CD4-positive, CD25-positive, alpha-beta regulatory T cell (primary cell): ENCODE measurements at places on chromosomes 6 and 20. TPM values are rescaled to one million over a fixed set of nuclear protein-coding genes. Genes with fewer than 3 reads are reported as not detected.

- no peak overlapping the region for H3K4me3 ChIP-seq
- DNase-seq = no peak
- H3K27ac ChIP-seq = no peak overlapping the region
- peaks cover 11% of the 10 kb centered on the region for H3K27me3 ChIP-seq
- H3K4me1 ChIP-seq = no peaks in the 10 kb centered on the region
- H3K36me3 ChIP-seq = no peaks in the 10 kb centered on the region
These were observed 5.1 kb upstream of the EPB41L1 start for GRCh38 chr20:36149469-36149868.

DNA sequence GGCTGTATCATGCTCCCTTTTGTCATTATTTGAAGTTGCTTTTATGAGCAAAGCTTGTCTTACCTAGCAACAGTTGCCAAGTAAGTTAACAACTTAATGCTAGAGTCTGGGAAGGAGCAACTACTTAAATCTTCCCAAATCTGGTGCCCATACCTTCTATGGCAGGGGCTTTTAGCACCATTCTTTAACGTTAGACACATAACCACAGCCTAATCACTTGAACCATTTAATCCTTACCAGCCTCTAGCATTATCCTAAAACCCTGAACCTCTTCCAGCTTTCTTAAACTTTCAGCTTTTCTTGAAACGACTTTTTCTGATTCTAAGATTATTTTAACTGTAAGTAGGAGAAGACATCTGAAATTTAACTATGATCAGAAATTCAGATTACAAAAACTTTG, at the start of gene C6orf163:
Gene C6orf163, plus strand, starts transcription at position 83 of the 400 bp plus-strand sequence. Its CDS starts 287 bp downstream, at position 370.
- no peak for DNase-seq
- no peaks in the 10 kb centered on the region for H3K27me3 ChIP-seq
- no peak within 1 kb of the TSS for H3K27ac ChIP-seq
- no peak within 1 kb of the TSS for H3K4me3 ChIP-seq
- H3K36me3 ChIP-seq = peaks cover 3% of the 10 kb centered on the region

DNA sequence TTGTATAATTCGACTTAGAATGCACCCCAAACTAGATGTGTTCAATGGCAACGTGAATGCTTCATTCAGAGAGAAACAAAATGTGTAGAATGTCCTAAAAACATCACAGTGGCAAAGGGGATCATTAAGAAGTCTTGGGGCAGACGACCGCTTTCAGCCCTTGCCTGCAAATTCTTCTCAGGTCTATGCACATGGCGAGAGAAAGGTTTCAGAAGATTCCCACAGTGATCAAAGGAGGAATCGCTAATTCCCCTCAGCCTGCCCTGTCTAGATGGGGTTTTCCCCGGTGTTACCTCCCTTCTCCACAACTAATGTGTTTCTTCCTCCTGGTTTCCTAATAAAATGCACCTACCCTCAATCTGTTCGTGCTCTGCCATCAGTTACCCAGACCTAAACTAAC, 13.3 kb upstream of the NHSL1 start:
- H3K27me3 ChIP-seq = peaks cover 8% of the 10 kb centered on the region
- no peak overlapping the region for H3K27ac ChIP-seq
- DNase-seq = no peak
- no peaks in the 10 kb centered on the region for H3K36me3 ChIP-seq

Gene EYS
- total RNA-seq = not detected

Gene OPRM1
- total RNA-seq = not detected

DNA sequence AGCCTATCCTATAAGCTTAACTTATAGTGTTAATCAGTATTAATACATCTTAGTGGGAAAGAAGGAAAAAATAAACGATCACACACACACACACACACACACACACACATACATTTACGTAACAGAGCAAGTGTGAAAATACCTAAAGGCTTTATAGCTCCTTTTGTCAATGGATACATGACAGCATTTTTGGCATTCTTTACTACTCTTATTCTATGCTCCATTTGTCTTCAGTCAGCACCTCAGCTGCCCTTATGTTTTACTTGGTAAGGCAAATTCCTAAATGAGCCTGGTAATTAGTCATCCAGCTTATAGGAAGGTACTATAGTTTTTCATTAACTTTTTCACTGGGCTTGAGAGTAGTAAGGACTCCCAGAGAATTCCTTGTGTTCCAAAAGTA, 25.1 kb upstream of the SLC17A3 start:
- no peak for DNase-seq
- H3K36me3 ChIP-seq = no peaks in the 10 kb centered on the region
- peaks cover 3% of the 10 kb centered on the region for H3K27me3 ChIP-seq
- no peaks in the 10 kb centered on the region for H3K4me1 ChIP-seq
- no peak overlapping the region for H3K4me3 ChIP-seq

DNA sequence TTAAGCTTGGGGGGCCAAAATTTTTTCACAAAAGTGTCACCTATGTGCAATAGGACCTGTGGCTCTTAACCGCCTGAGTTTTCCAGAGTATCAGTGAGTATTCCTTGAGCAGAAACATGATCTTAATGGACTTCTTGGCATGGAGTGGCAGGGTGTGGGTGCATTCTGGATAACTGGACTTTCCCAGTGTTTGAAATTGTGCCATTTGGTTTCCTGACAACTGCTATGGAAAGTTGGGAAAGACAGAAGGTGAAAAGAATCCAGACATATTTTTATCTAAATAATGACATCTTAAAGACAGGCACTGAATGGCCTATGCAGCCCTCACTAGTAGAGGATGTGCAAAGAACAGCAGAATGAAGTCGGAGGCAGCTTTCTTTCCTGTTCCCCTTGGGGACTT, 34.3 kb upstream of the ADTRP start:
- H3K27ac ChIP-seq = no peak overlapping the region
- no peaks in the 10 kb centered on the region for H3K4me1 ChIP-seq
- no peak for DNase-seq
- H3K36me3 ChIP-seq = no peaks in the 10 kb centered on the region
- no peaks in the 10 kb centered on the region for H3K27me3 ChIP-seq

Gene SNAI1
- total RNA-seq = 1.4 TPM
